Activated CD8-positive, alpha-beta T cell treated with anti-CD3 and anti-CD28 coated beads, Interleukin-2, amount 10 ng/mL, durations not matched to agents 7 days and 5 days (primary cell): ENCODE measurements at places on chromosomes 1 and 21. TPM values are rescaled to one million over a fixed set of nuclear protein-coding genes. Genes with fewer than 3 reads are reported as not detected.

GRCh38 chr1:152577168-152577567 lies 3.1 kb downstream of the LCE3D start:
- DNase-seq = no peak

DNA sequence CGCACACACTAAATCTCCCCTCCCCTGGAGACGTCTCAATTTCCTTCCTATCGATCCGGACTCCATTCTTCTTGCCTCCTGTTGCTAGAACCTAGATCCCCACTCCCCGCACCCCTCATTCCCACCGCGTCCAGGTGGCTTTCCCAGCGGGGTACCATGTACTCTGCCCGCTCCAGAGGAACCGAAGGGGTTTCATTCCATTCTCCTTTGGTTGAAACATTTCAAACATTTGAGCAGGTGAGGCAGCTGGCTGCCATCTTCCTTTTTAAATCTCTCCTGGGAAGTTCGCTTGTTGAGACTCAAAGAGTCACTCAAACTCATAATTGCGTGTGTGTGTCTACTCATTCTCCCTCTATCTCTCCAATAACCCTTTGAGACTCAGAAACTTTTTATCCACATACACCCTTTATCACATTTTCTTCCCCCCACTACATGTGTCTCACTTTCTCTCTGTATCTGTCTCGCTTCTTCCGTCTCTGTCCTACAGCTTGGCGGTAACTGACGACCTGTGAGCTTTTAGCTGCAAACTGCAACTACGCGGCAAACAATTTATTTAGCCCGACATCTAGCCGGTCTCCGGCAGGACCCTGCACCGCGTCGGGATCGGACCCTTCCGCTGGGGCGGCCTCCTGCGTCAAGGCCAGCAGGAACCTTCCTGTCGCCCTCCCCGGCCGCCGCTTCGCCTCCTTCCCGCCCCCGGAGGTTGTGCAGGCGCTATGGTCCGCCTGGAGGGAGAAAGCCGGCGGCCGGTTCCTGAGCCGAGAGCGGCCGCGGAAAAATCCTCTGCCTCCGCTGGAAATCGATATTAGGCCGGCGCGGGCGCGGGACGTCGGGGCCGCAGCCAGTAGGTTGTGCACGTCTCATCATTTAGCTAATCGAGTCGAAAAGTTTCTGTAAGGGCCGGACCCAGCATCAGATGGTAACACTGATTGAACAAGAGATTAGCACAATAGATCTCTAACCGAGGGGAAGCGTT lies 3.0 kb upstream of the FOXD3 start:
- no peak for DNase-seq

DNA sequence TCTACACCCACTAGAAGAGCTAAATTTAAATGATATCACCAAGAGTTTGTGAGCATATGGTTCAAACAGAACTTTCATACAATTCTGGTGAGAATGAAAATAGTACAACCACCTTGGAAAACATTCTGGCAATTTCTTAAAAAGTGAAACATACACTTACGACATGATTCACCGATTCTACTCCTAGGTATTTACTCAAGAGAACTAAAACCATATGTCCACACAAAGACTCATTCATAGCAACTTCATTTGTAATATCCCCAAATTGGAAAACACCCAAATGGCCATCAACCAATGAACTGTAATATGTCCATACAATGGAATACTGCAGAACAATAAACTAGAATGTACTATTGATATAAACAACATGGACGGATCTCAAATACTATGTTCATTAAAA lies 51.2 kb upstream of the ADAM30 start:
- DNase-seq = no peak

DNA sequence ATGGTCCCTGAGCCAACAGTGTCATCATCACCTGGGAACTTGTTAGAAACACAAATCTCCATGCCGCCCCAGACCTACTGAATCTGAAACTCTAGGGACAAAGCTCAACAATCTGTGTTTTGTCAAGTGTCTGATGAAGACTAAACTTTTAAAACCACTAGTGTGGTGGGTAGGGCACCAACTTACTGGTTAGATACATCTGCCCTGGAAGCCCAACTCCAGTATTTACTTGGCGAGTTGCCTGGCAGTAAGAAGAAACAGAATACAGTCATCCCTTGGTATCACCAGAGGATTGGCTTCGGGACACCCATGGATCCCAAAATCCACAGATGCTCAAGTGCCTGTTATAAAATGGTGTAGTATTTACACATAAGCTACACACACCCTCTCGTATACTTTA lies 367.9 kb upstream of the DUSP10 start:
- DNase-seq = no peak

Gene UBL4B
- not detected for total RNA-seq
